ENCODE measurements at places on chromosomes 12 and 14. TPM values are rescaled to one million over a fixed set of nuclear protein-coding genes. Genes with fewer than 3 reads are reported as not detected.

DNA sequence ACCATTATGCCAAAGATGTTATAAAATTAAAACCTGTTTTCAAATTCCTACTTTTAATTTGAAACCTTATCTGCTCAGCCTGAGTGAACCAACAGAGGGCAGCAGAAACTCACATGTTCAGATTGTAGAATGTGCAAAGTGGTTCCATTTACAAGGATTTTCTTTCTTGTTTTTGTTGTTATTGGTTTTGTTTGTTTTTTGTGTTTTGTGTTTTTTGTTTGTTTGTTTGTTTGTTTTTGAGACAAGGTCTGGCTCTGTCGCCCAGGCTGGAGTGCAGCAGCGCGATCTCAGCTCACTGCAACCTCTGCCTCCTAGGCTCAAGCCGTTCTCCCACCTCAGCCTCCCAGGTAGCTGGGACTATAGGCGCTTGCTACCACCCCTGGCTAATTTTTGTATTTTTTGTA is 22.8 kb upstream of the GARIN2 start:
- no peak for DNase-seq

Gene RASSF9
- 0.93 TPM for total RNA-seq

GRCh38 chr14:57502586-57503254 is 9.1 kb upstream of the CCDC198 start:
- no peak for DNase-seq

Gene RNFT2
- 0.40 TPM for total RNA-seq

- no peak for DNase-seq
Measured at GRCh38 chr12:76375470-76375869, 27.3 kb upstream of the BBS10 start.

DNA sequence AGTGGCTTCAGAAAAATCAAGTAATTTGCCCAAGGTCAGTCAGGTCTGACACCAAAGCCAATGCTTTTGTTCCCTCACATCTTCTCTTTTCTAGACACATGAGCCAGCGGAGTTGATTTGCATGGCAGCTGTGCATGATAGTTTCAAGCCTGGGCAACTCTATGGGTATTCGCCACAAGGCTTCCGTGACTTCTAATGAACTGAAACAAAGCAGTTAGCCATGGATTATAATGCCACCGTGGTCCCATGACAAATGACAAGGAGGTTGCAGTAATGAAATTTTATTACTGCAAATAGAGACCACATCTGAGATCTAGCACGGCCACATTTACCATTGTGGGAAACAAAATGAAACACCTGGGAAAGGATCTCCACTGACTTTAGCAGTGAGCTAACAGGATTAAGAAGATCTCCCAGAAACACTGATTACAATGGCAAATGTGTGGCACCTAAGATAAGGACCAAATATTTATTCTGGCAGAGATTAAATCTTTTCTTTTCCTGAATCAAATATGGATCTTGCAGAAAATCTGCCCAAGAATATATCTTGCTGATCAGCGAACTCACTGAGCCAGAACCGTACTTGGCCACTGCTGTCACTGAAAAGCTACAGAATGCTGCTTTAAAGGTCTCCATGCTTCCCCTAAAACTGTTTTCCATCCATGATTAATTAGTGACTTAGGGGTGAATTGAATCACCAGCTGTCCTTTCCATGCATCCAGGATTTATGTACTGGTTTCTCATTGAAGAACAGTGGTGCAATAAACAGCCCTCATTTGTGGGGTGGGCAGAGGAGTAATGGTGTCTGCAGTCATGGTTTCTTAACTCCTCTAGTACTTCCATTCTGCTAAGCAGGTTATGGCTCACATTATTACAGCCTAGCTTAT is 551.0 kb downstream of the DIO2 start:
- no peak for DNase-seq

Gene CMKLR1
- 3.8 TPM for total RNA-seq

DNA sequence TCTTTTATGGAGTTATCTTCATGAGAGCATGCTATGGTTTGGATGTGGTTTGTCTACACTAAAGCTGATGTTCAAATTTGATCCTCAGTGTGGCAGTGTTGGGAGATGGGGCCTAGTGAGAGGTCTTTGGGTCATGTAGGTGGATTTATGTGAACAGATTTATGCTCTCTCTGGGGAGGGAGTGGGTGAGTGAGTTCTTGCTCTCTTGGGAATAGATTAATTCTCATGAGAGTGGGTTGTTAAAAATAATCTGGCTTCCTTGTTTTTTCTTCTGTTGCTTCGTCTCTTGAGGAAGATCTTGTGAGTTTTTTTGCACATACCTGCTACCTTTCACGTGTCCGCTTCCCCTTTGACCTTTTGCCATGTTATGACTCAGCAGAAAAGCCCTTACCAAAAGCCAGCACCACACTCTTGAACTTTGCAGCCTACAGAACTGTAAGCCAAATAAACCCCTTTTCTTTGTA is 20.5 kb downstream of the DERA start:
- no peak for DNase-seq

DNA sequence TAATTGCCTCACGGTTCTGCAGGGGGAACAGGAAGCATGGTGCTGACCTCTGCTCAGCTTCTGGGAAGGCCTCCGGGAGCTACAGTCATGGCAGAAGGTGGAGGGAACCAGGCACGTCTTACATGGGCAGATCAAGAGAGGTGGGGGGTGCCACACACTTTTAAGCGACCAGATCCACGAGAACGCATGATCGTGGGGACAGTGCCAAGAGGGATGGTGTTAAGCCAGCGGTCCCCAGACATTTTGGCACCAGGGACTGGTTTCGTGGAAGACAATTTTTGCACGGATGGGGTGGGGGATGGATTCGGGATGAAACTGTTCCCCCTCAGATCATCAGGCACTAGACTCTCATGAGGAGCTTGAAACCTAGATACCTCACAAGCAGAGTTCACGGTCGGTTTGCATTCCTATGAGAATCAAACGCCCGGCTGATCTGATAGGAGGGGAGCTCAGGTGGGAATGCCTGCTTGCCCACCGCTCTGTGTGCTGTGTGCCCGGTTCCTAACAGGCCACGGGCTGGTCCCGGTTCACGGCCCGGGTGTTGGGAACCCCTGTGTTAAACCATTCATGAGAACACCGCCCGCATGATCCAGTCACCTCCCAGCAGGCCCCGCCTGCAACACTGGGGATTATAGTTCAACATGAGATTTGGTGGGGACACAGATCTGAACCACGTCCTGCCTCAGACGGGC is 96.9 kb downstream of the ADGRD1 start:
- no peak for DNase-seq

DNA sequence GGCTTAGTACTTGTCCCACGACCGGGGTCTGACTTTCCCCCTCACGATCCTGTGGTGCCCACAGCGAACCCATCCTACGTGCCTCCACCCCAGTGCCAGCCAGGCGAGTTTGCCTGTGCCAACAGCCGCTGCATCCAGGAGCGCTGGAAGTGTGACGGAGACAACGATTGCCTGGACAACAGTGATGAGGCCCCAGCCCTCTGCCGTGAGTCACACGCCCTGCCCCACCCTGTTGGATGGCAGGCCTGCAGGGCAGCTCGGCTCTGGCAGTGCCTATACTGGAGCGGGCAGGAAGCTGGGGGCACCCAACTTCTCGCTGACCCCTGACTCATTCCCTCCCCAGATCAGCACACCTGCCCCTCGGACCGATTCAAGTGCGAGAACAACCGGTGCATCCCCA is 18.3 kb upstream of the LRP1-AS start:
- DNase-seq = no peak

All from left lobe of liver (tissue), 2 donors.